ENCODE measurements at places on chromosomes 3 and 15. TPM values are rescaled to one million over a fixed set of nuclear protein-coding genes. Genes with fewer than 3 reads are reported as not detected.
A peak's percentile ranks its signal among the peaks of the same experiment; 100 is the strongest.

DNA sequence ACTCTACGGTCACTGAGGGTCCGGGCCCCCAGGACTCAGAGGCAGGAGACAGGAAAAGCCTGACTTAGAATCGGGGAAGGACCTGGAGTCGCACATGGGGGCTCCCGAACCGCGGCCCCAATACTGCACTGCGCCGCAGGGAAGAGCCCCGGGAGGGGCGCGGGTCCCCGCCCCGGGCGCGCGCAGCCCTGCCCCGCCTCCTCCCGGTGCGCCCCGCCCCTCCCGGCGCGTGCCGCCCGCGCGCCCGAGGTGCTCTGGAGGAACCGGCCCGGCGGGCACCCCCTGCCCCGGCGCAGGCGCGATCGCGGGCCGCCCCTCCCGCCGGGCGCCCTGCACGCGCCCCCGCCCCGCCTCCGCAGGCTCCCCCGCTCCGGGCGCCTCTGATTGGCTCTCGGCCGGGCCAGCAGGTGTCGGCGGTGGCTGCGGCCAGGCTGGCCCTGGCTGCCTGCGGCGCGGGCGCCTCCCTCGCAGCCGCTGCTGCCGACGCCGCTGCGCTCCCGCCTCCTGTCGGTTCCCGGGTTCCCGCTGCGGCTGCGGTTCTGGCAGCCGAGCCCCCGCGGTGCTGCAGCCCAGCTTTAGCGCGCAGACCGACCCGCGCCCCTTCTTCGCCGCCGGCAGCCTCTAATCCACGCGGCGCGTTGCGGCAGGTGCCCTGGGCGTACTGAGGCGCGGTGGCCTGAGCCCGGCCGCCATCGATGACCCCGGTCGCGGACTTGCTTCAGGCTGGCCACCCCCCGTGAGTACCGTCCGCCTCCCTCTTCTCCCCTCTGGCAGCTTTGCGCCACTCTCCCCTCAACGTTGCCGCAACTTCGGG, at the start of gene MYRIP:
MYRIP (plus strand) TSS at position 429 of the 814 bp plus-strand sequence. CDS start 91,208 bp downstream, outside the sequence.
- no peaks in the 10 kb centered on the region for H3K36me3 ChIP-seq
- no peaks in the 10 kb centered on the region for H3K27me3 ChIP-seq
- H3K27ac ChIP-seq, result peak within 1 kb of the TSS; percentile 79
- H3K4me1 ChIP-seq, result peaks cover 30% of the 10 kb centered on the region

- no peaks in the 10 kb centered on the region for H3K36me3 ChIP-seq
- H3K4me1 ChIP-seq, result peaks cover 21% of the 10 kb centered on the region
- H3K27me3 ChIP-seq, result no peaks in the 10 kb centered on the region
- DNase-seq, result no peak
- no peak overlapping the region for H3K4me3 ChIP-seq
These were observed 104.2 kb downstream of the MYH15 start for GRCh38 chr3:108406063-108406660.

DNA sequence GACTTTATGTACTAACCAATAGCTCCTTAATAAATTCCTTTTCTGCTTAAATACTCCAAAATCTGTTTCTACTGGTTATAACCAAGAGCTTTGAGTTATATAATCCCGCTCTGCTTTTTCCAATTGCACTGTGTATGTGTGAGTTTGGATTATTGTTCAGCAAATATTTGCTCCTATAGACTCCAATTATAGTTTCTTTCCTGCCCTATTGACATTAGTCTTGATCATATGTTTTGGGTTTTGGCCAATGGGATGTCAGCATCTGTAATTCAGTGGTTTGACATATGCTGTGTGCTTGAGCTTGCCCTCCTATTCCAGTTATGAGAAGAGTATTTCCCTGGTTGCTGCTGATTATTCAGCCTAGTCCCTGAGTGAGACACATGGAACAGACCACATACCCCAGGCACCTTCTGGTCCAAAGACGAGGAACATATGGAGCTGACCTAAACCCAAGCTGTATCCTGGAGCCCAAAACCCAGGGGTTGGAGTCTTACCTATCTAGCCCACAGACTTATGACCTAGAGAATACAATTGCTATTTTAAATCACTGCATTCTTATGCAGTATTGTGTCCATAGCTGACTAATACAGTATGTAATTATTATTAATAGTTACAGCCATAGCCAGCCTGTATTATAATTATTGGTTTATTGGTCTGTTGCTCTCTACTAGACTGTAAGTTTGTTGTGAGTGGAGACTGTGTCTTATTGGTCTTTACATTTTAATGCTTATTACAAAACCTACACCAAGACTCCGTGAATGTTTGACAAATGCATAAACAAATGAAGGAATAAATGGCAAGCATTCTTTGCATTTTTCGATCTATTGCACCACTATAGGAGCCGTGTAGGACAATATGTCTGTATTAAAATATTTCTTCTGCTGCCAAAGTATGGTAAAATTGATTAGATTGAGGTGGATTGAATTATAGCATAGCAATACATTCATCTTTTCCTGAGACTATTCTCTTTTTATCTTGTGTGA, 11.7 kb upstream of the ZNF280D start:
- peaks cover 8% of the 10 kb centered on the region for H3K4me1 ChIP-seq
- DNase-seq, result no peak
- no peak overlapping the region for H3K27ac ChIP-seq
- H3K4me3 ChIP-seq, result no peak overlapping the region

DNA sequence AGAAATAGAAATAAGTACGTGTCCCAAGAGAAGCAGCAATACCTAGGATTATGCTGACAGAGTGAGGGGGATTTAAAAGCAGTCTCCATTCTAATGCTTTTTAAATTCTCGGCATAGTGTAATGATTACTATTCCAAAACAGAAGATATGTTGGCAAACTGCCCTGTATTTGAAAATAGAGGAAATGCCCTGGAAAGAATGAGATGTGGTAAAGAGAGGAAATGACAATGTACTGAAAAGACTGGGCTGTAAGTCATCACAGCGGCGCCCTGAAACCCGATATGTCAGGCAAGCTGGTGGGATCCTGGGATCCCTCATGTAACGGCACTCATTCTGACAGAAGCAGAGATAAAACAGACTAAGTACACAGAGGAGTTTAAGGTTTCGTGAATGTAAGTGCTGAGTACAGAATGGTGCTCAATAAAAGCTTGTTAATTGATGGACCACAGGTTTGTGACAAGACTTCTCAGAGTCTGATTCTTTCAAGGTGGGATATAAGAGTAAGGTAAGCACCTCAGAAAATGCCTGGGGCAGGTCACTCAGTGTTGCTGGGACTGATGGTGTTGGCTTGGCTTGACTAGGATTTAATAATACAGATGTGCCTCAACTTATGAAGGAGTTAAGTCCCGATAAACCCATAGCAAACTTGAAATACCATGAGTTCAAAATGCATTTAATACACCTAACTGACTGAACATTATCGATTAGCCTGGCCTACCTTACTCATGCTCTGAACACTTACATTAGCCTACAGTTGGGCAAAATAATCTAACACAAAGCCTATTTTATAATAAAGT, 91.4 kb downstream of the NFKBIZ start:
- H3K27ac ChIP-seq, result no peak overlapping the region
- no peaks in the 10 kb centered on the region for H3K27me3 ChIP-seq
- no peak for DNase-seq
- H3K4me3 ChIP-seq, result no peak overlapping the region
- H3K4me1 ChIP-seq, result no peaks in the 10 kb centered on the region

- H3K4me3 ChIP-seq, result no peak overlapping the region
- no peaks in the 10 kb centered on the region for H3K4me1 ChIP-seq
- H3K27me3 ChIP-seq, result no peaks in the 10 kb centered on the region
- no peak overlapping the region for H3K27ac ChIP-seq
- no peak for DNase-seq
These were observed 72.6 kb downstream of the FOXB1 start for GRCh38 chr15:60076582-60077276.

DNA sequence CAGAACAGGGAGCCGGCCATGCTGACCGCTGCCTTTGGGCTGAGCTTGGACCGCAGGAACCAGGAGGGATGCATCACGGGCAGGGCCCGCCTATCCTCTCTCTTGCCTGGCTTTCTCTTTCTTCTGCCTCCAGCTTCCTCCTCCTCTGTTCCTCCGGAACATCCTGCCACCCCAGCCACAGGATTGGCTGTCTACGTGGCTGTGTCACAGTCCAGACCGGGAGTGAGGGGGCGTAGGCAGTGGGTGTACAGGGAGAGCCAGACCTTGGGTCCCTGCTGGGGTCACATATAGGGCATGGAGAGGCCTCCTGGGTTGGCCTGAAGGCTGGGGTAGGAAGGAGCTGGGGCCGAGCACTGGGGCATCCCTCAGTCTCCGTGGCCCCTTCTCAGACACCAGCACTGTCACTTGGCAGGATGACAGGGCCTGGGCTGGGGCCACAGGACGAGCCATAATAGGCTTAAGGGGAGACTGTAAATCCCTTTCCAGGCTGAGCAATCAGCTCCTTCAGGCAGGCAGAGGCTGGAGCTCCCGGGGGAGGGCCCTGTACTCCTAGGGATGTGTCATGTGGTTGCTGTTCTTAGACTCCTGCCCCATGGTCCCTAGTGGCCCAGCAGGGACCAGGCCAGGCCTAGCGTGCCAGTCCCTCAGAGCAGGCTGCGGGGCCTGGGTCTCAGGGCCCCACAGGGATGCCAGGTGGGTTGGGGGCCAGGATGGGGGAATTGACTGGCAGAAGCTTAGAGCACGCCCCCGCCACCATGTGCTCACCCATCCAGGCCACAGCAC, 25.4 kb downstream of the LINGO1 start:
- H3K27me3 ChIP-seq, result no peaks in the 10 kb centered on the region
- no peak for DNase-seq
- H3K27ac ChIP-seq, result no peak overlapping the region
- H3K36me3 ChIP-seq, result no peaks in the 10 kb centered on the region
- H3K4me3 ChIP-seq, result no peak overlapping the region
- H3K4me1 ChIP-seq, result peaks cover 5% of the 10 kb centered on the region

DNA sequence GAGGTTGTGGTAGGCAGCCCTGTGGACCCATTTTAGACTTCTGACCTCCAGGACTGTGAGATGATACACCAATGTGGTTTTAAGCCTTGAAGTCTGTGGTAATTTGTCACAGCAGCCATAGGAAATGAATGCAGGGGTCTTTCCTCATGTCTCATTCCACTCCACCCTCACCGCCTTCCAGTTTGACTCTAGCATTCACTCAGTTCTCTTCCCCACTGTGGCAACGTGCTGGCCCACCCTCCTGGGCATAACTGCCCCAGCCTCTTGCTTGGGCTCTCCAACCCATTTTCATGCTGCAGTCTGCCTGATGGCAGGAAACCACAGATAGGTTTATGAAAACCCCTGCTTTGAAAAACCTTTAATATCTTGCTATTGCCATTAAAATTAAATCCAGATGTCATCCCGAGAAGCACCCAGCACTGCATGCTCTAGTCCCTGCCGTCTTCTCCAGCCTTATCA, 7.3 kb upstream of the TRNT1 start:
- H3K27ac ChIP-seq, result no peak overlapping the region
- no peaks in the 10 kb centered on the region for H3K4me1 ChIP-seq
- no peak for DNase-seq
- H3K27me3 ChIP-seq, result no peaks in the 10 kb centered on the region

- no peaks in the 10 kb centered on the region for H3K36me3 ChIP-seq
- no peak overlapping the region for H3K4me3 ChIP-seq
- no peaks in the 10 kb centered on the region for H3K4me1 ChIP-seq
- no peak for DNase-seq
- H3K27me3 ChIP-seq, result no peaks in the 10 kb centered on the region
- H3K27ac ChIP-seq, result no peak overlapping the region
These were observed 17.7 kb downstream of the SLC25A20 start for GRCh38 chr3:48881006-48881405.

GRCh38 chr3:53274938-53275605, 19.2 kb upstream of the TKT start:
- no peaks in the 10 kb centered on the region for H3K27me3 ChIP-seq
- H3K4me1 ChIP-seq, result peaks cover 28% of the 10 kb centered on the region
- peak overlapping the region; percentile 69 for H3K27ac ChIP-seq
- no peaks in the 10 kb centered on the region for H3K36me3 ChIP-seq
- no peak for DNase-seq
- H3K4me3 ChIP-seq, result no peak overlapping the region

GRCh38 chr15:53000409-53000808, 210.3 kb upstream of the ONECUT1 start:
- H3K36me3 ChIP-seq, result no peaks in the 10 kb centered on the region
- no peak overlapping the region for H3K4me3 ChIP-seq

GRCh38 chr3:163508206-163508605, 1570.1 kb downstream of the SI start:
- peaks cover 10% of the 10 kb centered on the region for H3K4me1 ChIP-seq
- H3K36me3 ChIP-seq, result no peaks in the 10 kb centered on the region
- H3K4me3 ChIP-seq, result no peak overlapping the region
- H3K27ac ChIP-seq, result peak overlapping the region; percentile 60
- no peaks in the 10 kb centered on the region for H3K27me3 ChIP-seq

DNA sequence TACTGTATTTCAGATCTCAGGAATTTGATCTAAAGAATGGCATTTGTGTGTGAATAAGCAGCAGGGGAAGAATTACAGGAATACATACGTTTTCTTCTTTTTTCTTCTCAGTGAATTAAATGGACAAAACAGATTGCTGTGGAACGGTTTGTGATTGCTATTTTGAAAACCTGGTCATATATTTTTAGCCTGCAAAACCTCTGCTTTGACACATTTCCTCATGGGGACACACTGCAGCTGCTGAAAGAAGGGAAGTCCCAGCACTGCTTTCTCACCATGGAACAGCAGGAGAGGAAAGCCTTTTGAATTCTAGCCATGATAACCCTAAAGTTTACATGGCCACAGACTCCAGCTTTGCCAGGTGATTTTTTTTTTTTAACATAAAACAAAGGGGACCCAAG, 315.0 kb downstream of the OXSM start:
- H3K4me3 ChIP-seq, result no peak overlapping the region
- DNase-seq, result no peak
- no peaks in the 10 kb centered on the region for H3K27me3 ChIP-seq

DNA sequence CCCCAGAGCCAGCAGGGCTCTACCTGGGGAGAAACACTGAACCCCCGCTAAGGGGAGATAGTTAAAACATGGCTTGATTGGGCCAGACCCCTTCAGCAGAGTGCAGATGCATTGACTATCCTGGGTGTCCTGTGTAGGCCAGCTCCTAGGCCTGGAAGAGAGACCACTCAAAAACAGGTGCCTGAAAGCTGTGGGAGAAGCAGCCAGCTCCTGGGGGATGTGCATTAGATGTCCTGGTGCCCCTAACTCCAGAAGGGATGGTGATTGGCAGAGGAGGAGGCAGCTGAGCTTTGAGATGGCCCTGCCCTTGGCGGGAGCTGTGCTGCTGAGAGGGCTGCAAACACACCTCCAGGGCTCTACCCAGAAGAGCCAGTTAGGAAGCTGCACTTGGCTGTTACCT, 89.3 kb upstream of the PLXNA1 start:
- DNase-seq, result no peak
- peaks cover 26% of the 10 kb centered on the region for H3K4me1 ChIP-seq
- H3K27me3 ChIP-seq, result no peaks in the 10 kb centered on the region
- H3K4me3 ChIP-seq, result no peak overlapping the region
- no peak overlapping the region for H3K27ac ChIP-seq

DNA sequence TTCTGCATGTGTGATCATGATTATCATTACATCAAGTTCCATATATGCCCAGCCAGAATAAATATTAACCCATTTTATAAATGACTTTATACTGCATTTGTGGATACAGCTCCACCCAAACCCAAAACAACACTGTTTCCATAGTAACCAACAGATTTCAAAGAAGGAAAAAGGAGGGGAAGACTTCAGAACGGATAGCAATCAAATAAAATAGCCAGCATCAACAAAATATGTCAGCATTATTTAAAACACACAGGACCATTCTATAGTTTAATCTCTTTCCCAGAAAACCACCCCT, 114.4 kb downstream of the FOXP1 start:
- DNase-seq, result no peak
- no peak overlapping the region for H3K4me3 ChIP-seq
- no peaks in the 10 kb centered on the region for H3K27me3 ChIP-seq
- no peaks in the 10 kb centered on the region for H3K36me3 ChIP-seq
- H3K27ac ChIP-seq, result no peak overlapping the region
- no peaks in the 10 kb centered on the region for H3K4me1 ChIP-seq

The ECE2 gene
- 18.8 TPM for total RNA-seq

The MEF2A gene
- 25.1 TPM for total RNA-seq

The AQR gene
- 15.0 TPM for total RNA-seq

The NANOGP8 gene
- not detected for total RNA-seq

The RASL12 gene
- 4.6 TPM for total RNA-seq

The ACOX2 gene
- total RNA-seq, result 5.9 TPM

The CCR2 gene
- total RNA-seq, result 7.9 TPM

The MYO5A gene
- total RNA-seq, result 8.2 TPM

Data from body of pancreas (tissue), 4 donors.